GM12892 (cell line): ENCODE measurements at places on chromosomes 5 and 9.
A peak's percentile ranks its signal among the peaks of the same experiment; 100 is the strongest.

DNA sequence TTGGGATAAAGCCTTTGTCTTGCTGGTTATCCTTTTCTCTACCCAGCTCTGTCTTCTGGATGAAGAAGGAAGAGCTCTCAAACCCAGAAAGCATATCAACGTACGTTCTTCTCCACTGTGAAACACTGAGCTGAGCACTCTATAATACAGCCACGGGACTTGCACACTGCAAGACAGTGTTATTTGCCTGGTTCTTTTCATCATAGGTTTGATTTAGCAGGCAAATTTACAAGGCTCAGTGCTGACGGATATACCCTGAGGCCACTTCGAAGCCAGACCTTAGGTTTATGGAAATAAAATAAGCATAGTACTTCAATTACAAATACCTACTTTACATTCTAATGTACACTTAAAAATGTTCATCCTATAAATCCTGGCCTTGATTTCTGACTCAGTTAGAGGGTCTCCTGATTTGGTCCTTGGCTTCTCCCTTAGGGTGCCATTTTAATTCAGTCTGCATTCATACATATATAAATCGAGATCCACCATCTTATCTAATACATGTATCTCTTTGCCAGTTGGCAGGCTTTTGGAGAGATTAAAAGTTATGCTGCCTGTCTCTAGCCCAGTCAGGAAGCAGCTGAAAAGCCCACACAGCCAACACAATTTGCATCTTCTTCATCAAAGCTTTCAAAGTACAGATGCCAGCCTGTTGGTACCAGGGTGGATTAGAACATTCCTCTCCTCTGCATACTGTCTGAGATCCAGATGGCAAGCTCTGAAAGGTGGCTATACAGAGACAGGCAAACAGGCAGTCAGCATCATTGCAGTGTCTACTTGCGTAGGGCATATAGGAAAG, 194.4 kb downstream of the DEPDC1B start:
- DNase-seq: no peak

DNA sequence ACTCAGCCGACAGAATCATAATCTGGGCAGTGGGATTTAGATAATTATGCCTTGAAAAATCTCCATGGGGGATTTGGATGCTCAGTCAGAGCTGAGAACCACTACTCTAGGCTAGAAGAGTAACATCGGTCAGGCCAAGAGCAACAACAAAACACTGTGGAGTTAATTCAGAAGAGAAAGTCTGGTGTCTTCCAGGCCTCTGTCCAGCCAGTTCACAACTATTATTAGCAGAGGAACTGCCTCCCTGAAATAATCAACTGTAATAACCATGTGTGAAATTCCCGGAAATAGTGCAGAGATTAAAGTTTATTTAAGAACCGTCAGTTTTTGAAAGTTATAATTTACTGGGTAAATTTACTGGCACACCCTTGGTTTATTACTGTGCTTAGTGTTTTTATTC, 8.2 kb upstream of the MARCHF3 start:
- DNase-seq: no peak

- DNase-seq: no peak
Measured at GRCh38 chr9:113616621-113617496, 153.3 kb downstream of the RGS3 start.

DNA sequence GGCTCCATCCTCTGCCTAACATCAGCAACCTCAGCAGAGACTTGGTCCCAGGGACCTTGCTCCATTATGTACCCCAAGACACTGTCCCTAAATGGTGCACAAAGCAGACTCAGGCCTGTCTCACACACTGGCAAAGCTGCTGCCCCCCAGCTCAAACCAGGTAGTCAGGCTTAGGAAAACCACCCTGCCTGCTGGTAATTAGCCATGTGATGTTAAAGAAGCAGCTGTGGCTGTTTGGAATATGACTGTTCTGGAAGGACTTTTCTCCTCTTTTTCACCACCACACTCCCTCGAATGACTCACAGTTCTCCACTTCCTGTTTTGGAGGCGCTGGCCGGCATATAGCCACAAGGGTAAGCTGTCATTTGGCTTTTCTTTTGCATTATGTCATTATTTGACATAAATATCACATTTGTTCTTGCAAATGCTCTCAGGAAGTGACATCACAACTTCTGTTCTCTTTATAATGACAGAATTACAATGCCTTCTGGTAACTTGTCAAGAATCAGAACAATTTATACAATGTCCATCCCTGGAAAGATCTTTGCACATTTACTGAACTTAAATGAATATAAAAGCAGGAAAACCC, 113.9 kb downstream of the SUSD1 start:
- peak; percentile 40 for DNase-seq

DNA sequence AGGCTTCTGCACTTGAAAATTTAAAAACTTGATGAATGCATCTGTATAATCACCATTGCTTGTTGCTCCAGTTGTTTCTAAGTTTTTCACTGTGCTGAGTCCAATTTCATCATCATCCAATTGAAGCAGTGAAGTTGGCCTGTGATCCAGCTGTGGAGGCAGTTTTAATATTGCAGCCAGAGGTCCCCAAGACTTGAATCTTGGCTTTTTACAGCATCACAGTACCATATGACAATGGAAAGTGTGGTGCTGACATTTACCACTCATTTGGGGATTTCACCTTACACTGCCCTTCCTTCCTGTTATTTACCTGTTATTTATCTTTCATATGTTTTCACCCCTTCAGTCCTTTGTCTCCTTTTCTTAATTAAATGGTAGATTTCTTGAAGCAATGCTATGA, 76.2 kb upstream of the SPIN1 start:
- no peak for DNase-seq

DNA sequence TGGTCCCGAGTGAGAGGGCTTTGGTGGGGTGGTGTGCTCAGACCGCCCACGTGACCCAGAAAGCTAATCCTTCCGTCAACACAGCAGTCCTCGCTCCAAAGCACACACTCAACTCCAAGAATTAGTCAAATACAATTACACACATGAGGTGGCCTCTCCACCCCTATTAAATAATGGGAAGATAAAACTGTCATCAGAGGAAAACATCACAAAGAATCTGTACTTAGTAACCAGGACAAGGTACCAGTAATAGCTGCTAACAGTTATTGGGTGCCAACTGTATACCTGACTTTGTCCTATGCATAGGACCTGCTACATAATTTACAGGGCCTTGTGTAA, 222.8 kb downstream of the HSPA4 start:
- DNase-seq: no peak

DNA sequence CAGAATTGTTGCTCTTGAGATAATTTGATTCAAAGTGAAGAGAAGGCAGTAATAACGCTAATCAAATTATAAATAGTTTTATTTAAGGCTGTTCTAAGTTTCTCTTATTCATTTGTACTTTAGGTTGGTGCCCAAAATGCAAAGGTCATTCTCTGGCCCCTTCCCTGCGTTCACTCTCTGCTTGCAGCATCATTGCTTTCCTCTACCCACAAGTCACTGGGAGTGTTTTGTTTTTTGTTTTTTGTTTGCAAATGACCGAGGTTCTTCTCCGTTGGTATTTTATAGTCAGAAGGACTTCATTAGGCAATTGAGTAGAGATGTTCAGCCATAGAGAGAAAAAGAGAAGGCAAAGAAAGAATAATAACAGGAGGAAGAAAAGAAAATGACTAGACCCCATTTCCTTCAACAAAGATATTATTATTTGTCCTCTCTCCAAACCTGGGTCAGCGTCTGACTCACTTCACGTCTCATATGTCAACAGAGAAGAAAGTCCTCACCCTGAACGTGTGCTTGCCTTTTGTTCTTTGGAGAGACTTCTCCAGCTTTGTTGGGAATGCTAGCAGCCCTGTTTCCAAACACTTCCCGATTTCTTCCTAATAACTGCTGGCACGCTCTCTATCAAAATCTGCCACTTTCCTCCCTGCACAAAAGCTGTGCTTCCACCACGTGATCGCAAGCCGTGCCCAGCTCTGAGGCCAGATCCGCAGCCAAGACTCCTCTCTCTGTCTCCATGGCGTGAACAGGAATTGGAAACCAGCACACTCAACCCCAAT, 119.8 kb downstream of the EBF1 start:
- no peak for DNase-seq

DNA sequence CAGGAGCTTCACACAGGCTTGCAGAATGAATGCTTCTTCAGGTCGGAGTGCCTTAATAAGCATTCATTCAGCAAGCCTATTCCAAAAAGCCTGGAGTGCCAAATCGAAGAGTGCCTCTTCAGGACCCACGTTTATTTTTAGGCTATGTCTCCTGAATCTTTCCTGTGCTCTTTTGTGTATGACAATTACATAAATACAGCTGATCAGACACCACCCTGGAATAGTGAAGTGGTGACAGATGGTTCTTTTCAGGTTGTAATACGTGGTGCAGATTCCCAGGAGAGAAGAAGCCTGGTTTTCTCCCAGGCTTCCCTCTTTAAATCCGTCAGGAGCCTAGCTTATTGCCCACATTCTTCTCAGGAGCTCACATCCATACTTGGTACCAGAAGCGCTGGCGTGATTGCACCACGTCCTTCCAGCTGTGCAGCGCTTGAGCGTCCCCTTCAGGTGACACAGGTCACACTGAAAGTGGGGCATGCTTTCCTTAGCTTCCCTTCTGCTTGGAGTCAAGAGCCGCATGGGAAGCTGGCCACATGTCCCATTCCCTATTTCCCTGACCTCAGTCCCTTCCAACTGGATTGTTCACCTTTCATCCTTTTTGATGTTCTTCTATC, 123.1 kb downstream of the ADCY2 start:
- no peak for DNase-seq

GRCh38 chr5:57715296-57715695, 232.7 kb upstream of the ACTBL2 start:
- DNase-seq: no peak

GRCh38 chr5:137206030-137206715, 293.0 kb downstream of the SPOCK1 start:
- no peak for DNase-seq

DNA sequence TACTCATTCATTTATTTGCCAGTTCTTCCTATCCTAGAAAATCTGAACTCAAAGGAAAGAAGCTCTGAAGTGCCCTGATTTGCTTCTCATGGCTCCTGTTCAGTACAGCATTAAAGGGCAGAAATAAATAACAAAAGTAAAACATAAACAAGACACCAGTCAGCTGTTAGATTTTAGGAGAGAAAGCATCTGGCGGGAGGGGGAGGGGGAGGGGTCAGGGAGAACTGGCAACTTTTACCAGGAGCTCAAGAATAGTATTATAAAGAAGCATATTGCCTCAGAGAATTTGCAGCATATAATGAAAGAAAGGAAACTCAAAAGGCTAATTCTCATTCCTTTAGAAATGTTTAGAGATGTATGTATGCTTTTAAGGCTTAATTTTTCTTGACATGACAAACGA, 68.1 kb downstream of the SEMA6A start:
- DNase-seq: no peak

- DNase-seq: no peak
Measured at GRCh38 chr5:88824892-88825583, 57.9 kb downstream of the MEF2C start.

DNA sequence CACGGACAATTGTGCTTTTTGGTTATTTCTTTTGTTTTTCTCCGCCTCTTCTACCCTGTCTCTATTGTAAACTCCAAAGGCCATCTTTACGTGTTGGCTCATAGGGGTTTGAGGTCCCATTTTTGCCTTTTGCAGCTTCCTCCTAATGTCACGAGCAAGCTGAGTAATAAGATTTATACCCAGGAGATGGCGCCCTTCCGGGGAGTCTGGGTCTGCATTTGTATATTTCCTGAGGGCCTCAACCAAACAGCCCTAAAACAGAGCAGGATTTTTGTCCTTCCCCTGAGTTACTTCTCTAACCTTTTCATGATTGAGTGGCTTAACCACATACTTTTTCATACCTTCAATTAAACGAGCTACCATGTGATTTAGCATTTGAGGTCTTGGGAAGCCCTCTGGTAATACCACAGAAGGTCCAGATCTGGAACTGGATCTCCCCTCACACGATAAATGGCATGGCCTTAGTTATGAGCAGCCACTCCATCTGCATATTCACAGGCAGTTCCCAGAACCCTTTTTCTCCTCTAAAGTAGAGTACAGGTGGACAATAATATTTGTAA, 11.2 kb upstream of the CFAP95 start:
- DNase-seq: no peak

DNA sequence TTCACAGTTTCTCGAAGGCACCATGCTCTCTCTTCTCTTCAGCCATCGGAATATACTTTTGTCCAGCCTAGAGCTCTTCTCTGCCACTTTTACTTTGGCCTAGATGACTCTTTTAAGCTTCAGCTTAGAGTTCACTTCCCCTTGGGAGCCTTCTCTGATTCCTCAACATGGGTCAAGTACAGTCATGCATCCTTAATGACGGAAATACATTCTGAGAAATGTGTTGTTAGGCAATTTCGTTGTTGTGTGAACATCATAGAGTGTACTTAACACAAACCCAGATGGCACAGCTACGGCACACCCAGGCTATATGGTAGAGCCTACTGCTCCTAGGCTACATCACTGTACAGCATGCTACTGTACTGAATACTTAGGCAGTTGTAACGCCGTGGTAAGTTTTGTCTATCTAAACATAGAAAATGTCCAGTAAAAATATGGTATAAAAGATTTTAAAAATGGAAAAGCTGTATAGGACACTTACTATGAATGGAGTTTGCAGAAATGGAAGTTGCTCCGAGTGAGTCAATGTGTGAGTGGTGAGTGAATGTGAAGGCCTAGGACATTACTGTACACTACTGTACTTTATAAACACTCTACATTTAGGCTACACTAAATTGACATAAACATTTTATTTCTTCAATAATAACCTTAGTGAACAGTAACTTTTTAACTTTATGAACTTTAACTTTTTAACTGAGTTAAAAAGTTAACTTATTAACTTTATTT, 15.1 kb upstream of the TNFSF15 start:
- no peak for DNase-seq

- no peak for DNase-seq
Measured at GRCh38 chr5:113381791-113382190, 53.0 kb downstream of the TSSK1B start.

- DNase-seq: no peak
Measured at GRCh38 chr9:135105211-135105745, 17.8 kb downstream of the OLFM1 start.

- no peak for DNase-seq
Measured at GRCh38 chr9:72888943-72889342, 63.9 kb downstream of the ALDH1A1 start.

DNA sequence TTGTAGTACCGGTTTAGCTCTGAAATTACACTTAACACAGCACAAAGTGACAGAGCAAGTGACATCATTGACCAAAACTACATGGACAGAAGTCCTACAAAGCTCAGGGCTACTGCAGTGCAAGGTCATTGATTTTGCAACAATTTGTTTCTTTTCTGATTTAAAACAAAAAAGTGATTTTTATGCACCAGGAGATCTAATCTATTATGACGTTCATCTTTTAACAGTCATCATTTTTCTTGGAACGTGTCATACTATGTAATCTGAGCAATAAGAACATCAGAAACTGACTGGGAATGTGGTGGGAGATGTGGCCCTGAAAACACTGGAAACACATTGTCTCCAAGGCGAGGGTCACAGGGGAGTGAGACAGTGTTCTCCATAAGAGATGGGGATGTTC, 17.4 kb upstream of the ZFAND5 start:
- DNase-seq: no peak

GRCh38 chr9:118100529-118101419, 396.6 kb downstream of the TLR4 start:
- DNase-seq: no peak

- DNase-seq: no peak
Measured at GRCh38 chr5:115241881-115242642, 20.6 kb downstream of the PGGT1B start.
